Left ventricle myocardium inferior (tissue), 1 donor: ENCODE measurements at places on chromosomes 13 and 19.

DNA sequence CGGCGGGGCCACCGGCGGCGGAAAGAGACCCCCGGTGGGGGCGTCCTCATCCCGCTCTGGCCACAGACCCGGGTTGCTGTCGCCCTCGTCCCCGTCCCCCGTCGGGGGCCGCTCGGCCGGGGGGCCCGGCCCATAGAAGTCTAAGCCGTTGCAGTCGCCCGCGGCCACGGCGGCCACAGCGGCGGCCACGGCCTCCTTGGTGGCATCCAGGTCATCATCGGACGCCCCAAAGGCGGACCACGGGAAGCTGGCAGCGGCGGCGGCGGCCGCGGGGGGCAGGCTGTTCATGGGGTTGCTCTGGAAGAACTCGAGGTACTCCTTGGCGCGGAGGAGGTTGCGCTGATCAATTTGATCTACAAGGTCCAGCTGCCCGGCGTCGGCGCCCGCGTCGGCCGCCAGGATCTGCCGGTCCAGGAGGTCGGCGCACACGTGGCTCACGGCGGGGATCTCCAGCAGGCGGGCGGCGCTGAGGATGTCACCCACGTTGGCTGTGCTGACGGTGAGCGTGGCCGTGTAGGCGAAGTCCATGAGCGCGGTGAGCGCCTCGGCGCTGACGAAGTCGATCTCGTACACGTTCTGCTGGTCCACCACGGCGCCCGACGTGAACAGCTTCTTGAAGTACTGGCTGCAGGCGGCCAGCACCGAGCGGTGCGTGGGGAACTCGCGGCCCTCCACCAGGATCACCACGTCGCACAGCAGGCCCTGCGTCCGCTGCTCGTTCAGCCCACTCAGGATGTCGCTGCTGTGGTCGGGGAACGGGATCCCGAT lies 12.1 kb downstream of the ZBTB7A start:
- H3K36me3 ChIP-seq: peaks cover 47% of the 10 kb centered on the region
- H3K27me3 ChIP-seq: no peaks in the 10 kb centered on the region
- H3K27ac ChIP-seq: no peak overlapping the region
- no peak overlapping the region for H3K4me3 ChIP-seq
- DNase-seq: no peak
- H3K4me1 ChIP-seq: peaks cover 62% of the 10 kb centered on the region

GRCh38 chr19:6020166-6020882 lies 42.4 kb upstream of the RANBP3 start:
- H3K36me3 ChIP-seq: peaks cover 9% of the 10 kb centered on the region
- no peak for DNase-seq
- H3K4me3 ChIP-seq: no peak overlapping the region
- H3K27ac ChIP-seq: no peak overlapping the region
- no peaks in the 10 kb centered on the region for H3K27me3 ChIP-seq
- H3K4me1 ChIP-seq: peaks cover 16% of the 10 kb centered on the region

GRCh38 chr13:27997904-27998522 lies 9.5 kb upstream of the URAD start:
- H3K27ac ChIP-seq: no peak overlapping the region
- no peaks in the 10 kb centered on the region for H3K36me3 ChIP-seq
- peak; percentile 46 for DNase-seq
- no peak overlapping the region for H3K4me3 ChIP-seq
- peaks cover 11% of the 10 kb centered on the region for H3K27me3 ChIP-seq

GRCh38 chr13:73782450-73783449 lies 351.5 kb downstream of the KLF12 start:
- no peaks in the 10 kb centered on the region for H3K36me3 ChIP-seq
- H3K27ac ChIP-seq: no peak overlapping the region

GRCh38 chr19:56690670-56691069 lies 19.1 kb upstream of the ZNF835 start:
- no peak overlapping the region for H3K4me3 ChIP-seq
- H3K27me3 ChIP-seq: no peaks in the 10 kb centered on the region
- no peak for DNase-seq
- H3K4me1 ChIP-seq: no peaks in the 10 kb centered on the region
- no peaks in the 10 kb centered on the region for H3K36me3 ChIP-seq

- peak overlapping the region; percentile 58 for H3K4me3 ChIP-seq
- H3K27ac ChIP-seq: no peak overlapping the region
- H3K27me3 ChIP-seq: no peaks in the 10 kb centered on the region
- peak; percentile 80 for DNase-seq
These were observed 11.6 kb upstream of the NFIX start for GRCh38 chr19:12983542-12984142.

GRCh38 chr13:27339299-27339698 lies 68.7 kb downstream of the RASL11A start:
- no peaks in the 10 kb centered on the region for H3K36me3 ChIP-seq
- DNase-seq: no peak
- no peak overlapping the region for H3K27ac ChIP-seq
- no peak overlapping the region for H3K4me3 ChIP-seq

GRCh38 chr13:57644106-57644505 lies 12.6 kb downstream of the PCDH17 start:
- H3K4me3 ChIP-seq: no peak overlapping the region
- no peak for DNase-seq
- H3K4me1 ChIP-seq: peaks cover 5% of the 10 kb centered on the region
- no peak overlapping the region for H3K27ac ChIP-seq
- H3K36me3 ChIP-seq: no peaks in the 10 kb centered on the region

DNA sequence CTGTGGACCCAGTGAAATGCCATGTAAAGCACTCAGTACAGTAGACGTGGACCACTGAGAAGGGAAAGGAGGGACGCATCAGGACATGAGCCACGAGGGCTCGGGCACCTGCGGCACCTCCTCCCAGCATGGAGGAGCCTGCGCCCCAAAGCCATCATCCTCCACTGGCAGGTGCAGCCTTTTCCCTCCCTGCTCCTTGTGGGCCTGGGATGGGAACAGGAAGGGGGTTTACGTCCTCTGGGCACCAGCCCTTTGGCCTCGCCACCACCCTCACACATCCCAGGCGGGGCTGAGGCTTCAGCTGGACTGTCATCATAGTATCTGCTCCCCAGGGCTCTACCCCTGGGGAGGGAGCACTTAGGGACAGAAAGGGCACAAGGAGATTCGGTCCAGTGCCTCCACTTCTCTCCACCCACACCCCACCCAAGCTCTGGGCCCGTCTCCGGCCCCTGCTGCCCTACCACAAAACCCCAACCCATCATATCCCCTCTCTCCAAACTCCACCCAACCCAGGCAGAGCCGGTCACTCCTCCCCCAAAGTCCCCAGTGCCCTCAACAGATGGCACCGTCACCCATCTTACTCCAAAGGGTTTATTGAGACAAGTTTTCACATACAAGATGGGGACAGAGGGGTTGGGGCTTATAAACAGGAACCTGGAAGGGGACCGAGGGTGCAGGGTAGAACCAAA lies 2.2 kb upstream of the PRKD2 start:
- peaks cover 48% of the 10 kb centered on the region for H3K4me1 ChIP-seq
- no peak overlapping the region for H3K4me3 ChIP-seq
- peak overlapping the region; percentile 90 for H3K27ac ChIP-seq
- DNase-seq: no peak
- H3K27me3 ChIP-seq: no peaks in the 10 kb centered on the region

DNA sequence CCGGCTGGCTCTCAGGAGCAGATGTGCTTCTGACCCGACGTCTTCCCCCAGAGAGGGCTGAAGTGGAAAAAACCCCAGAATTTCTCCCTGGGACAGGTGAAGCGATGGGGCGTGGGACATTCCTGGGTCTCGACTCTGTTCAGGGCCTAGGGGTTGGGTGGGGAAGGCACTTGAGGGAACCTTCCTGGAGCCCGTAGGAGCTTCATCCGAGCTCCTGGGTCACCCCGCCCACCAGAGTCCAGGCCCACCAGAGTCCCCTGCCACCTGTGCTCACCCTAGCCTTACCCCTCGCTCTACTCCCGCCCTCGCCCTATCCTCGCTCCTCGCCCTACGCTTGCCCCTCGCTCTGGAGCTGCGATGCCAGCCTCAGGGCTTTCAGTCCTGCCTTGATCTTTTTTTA lies 23.2 kb downstream of the EPN1 start:
- H3K36me3 ChIP-seq: peaks cover 66% of the 10 kb centered on the region
- DNase-seq: no peak
- H3K27me3 ChIP-seq: no peaks in the 10 kb centered on the region
- no peak overlapping the region for H3K4me3 ChIP-seq

GRCh38 chr13:50783717-50784290 lies 59.7 kb downstream of the DLEU7 start:
- H3K27ac ChIP-seq: no peak overlapping the region
- DNase-seq: no peak
- H3K36me3 ChIP-seq: no peaks in the 10 kb centered on the region
- no peaks in the 10 kb centered on the region for H3K4me1 ChIP-seq
- no peaks in the 10 kb centered on the region for H3K27me3 ChIP-seq
- H3K4me3 ChIP-seq: no peak overlapping the region

- no peaks in the 10 kb centered on the region for H3K4me1 ChIP-seq
- no peak overlapping the region for H3K4me3 ChIP-seq
- H3K27ac ChIP-seq: no peak overlapping the region
These were observed 43.5 kb downstream of the NEK5 start for GRCh38 chr13:52085421-52085820.

- no peak overlapping the region for H3K4me3 ChIP-seq
- no peaks in the 10 kb centered on the region for H3K4me1 ChIP-seq
- no peak for DNase-seq
- H3K36me3 ChIP-seq: no peaks in the 10 kb centered on the region
- H3K27ac ChIP-seq: no peak overlapping the region
- peaks cover 43% of the 10 kb centered on the region for H3K27me3 ChIP-seq
These were observed 7.5 kb upstream of the PDCD5 start for GRCh38 chr19:32573492-32573794.

DNA sequence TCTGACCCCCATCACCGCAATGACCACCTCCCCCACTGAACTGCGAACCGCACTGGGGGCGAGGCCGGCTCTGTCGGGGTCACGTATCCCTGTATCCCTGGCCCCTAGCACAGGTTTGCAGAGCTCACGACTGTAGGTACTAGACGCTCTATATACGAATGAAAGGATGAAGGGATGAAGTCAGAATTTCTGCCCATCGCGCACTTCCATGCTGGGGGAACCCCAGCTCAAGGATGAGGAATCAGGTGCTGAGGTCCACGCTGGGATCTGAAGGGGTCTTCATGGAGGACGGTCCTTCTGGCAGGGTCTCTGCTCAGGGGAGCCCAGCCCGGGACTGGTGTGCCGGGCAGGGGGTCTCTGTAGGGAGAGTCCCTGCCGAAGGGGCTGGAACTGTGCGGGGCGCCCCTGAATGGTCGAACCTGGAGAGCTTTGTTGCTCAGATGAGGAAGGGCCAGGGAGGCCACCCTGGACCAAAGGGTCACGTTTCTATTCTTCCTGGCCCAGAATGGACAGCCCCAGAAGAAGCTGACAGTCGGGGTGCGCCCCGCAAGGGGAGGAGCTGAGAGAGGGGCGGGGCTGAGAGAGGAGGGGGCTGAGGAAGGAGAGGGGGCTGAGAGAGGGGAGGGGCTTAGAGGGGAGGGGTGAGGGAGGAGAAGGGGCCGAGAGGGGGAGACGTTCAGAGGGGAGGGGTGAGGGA lies 37.9 kb upstream of the SEMA6B start:
- H3K36me3 ChIP-seq: no peaks in the 10 kb centered on the region
- H3K4me3 ChIP-seq: peak overlapping the region; percentile 39
- H3K27ac ChIP-seq: no peak overlapping the region
- no peak for DNase-seq
- H3K4me1 ChIP-seq: peaks cover 12% of the 10 kb centered on the region

- H3K36me3 ChIP-seq: no peaks in the 10 kb centered on the region
- no peak overlapping the region for H3K4me3 ChIP-seq
- H3K27ac ChIP-seq: peak overlapping the region; percentile 33
- peaks cover 38% of the 10 kb centered on the region for H3K4me1 ChIP-seq
- no peaks in the 10 kb centered on the region for H3K27me3 ChIP-seq
These were observed 130.6 kb downstream of the COG6 start for GRCh38 chr13:39786091-39786490.

- no peaks in the 10 kb centered on the region for H3K36me3 ChIP-seq
- no peak overlapping the region for H3K4me3 ChIP-seq
- H3K27ac ChIP-seq: no peak overlapping the region
- no peaks in the 10 kb centered on the region for H3K27me3 ChIP-seq
- no peak for DNase-seq
These were observed 320.6 kb downstream of the GPC5 start for GRCh38 chr13:91719033-91719432.

DNA sequence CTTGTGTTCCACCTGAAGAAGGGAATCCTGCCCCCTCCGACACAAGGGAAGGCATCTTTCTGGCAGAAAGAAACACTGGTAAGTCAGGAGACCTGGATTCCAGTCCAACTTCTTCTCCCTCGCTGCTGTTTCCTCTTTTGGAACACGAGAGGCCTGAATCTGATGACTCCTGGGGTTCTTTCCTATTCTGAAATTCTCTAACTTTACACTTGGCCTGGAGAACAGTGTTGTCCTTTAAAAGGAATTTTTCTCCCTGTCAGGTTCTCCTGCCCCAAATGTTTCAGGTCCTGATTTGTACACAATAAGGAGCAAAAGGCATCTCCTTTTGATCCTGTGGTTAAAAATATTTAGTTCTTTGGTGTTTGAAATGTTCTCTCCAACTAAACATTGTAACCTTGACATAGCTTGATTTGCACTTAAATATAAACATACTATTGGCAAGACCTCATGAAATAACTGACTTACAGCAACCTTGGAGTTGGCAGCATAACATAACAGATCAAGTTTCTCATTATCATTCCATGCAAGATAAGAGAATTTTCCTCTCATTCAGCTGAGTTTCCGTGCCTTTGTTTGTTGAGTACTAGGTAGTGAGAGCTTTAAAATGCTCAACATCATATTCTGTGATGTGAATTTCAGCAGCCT lies 244.8 kb downstream of the COG6 start:
- H3K27ac ChIP-seq: peak overlapping the region; percentile 48
- H3K27me3 ChIP-seq: no peaks in the 10 kb centered on the region
- DNase-seq: no peak
- H3K4me3 ChIP-seq: no peak overlapping the region
- peaks cover 15% of the 10 kb centered on the region for H3K4me1 ChIP-seq

DNA sequence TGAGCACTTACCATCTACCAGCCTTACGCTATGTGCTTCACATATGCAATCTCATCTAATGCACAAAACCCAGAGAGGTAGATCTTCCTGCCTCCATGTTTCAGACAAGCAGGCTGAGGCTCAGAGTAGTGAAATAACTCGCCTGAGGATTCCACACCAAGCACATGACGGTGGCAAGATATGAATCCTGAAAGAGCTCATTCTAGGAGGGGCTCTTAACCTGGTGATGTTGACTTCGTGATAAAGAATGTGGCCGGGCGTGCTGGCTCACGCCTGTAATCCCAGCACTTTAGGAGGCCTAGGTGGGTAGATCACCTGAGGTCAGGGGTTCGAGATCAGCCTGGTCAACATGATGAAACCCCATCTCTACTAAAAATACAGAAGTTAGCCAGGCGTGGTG lies 5.0 kb downstream of the NOVA2 start:
- no peak overlapping the region for H3K4me3 ChIP-seq
- peaks cover 26% of the 10 kb centered on the region for H3K4me1 ChIP-seq
- no peaks in the 10 kb centered on the region for H3K36me3 ChIP-seq
- H3K27ac ChIP-seq: no peak overlapping the region

DNA sequence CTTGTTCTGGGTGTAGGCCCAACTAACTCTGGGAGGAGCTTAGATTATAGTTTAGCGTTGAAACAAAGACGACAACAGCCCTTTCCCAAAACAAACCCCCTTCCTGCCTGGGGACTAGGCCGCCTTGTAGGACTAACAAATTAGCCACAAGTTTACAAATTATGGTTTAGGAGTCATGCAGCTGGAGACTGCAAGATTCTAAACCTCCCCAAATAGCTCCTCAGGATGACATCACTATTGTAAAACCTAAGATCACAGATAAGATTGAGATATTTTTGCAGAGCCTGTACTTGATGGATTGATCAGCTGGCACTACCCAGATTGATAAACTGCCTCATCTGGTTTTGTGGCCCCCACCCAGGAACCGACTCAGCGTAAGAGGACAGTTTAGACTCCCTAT lies 2.3 kb upstream of the SLC25A15 start:
- H3K4me3 ChIP-seq: no peak overlapping the region
- H3K27me3 ChIP-seq: no peaks in the 10 kb centered on the region
- peaks cover 23% of the 10 kb centered on the region for H3K4me1 ChIP-seq
- H3K27ac ChIP-seq: no peak overlapping the region
- DNase-seq: no peak
